ENCODE measurements at places on chromosomes 4 and X.

- no peak for DNase-seq
Observed at GRCh38 chr4:110865611-110866259, 242.9 kb upstream of the PITX2 start.

GRCh38 chrX:117301086-117301485, 815.5 kb downstream of the KLHL13 start:
- DNase-seq = no peak

GRCh38 chrX:153426204-153426603, 14.9 kb downstream of the ZFP92 start:
- no peak for DNase-seq

GRCh38 chr4:72340803-72341431, 228.1 kb downstream of the ADAMTS3 start:
- no peak for DNase-seq

DNA sequence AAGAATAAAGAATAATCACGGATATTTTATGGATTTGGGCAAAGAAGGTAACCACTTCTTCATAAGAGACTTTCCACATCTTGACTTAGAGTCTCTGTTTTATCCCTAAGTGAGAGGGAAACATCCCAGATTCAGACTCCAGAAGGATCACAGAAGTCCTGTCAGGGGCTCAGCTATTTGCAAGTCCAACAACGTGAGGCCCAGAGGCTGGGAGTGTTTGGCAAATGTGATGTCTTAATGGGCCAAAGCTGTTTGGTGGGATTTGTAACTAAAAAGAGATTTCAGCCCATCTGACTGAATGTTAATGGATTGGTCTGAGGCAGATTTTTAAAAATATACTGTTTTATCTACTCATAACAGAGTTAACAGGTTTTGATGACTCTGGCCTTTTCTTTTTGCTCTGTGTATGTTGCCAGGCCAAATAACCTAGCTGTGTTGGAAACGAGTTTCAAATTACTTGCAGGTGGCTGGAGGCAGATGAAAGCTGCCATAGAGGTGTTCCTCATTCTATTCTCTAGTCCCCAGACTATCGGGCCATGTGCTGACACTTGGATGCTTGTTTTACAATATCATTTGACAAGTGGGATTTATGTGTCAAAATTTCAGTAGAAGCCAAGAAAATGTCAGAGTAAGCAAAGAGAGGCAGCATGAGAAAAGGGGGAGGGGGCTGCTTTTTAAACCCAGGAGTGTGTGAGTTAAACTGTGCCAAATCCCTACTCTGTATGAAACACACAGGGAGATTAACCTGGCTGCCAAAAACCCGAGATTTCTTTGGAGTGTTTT, 330.9 kb downstream of the DCHS2 start:
- no peak for DNase-seq

DNA sequence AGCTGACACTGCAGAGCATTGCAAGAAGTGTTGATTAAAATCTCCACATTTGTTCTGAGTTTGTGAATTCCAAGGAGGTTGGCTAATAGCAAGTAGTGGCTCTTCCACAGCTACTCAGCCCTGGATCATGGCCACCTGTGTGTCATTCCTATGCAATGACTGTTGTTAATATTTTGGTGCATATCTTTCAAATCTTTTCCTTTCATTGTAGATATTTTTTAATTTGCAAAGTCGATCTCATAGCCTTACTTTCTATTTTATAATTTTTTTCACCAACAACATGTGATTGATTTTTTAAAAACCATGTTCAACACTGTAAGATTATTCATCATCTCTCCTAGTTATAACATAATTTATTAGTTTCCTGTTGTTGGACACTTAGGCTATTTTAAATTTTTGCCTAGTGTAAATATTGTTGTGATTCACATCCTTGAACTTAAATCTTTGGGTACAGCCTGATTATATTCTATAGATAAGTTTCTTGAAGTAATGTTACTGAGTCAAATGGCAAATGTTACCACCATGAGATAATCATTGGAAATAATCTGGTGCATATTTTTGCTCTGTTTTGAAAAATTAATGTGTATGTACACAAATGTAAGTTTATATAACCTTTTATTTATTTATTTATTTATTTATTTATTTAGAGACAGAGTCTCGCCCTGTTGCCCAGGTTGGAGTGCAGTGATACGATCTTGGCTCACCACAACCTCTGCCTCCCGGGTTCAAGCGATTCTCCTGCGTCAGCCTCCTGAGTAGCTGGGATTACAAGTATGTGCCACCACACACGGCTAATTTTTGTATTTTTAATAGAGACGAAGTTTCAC, 17.1 kb upstream of the ARHGAP10 start:
- DNase-seq = no peak

DNA sequence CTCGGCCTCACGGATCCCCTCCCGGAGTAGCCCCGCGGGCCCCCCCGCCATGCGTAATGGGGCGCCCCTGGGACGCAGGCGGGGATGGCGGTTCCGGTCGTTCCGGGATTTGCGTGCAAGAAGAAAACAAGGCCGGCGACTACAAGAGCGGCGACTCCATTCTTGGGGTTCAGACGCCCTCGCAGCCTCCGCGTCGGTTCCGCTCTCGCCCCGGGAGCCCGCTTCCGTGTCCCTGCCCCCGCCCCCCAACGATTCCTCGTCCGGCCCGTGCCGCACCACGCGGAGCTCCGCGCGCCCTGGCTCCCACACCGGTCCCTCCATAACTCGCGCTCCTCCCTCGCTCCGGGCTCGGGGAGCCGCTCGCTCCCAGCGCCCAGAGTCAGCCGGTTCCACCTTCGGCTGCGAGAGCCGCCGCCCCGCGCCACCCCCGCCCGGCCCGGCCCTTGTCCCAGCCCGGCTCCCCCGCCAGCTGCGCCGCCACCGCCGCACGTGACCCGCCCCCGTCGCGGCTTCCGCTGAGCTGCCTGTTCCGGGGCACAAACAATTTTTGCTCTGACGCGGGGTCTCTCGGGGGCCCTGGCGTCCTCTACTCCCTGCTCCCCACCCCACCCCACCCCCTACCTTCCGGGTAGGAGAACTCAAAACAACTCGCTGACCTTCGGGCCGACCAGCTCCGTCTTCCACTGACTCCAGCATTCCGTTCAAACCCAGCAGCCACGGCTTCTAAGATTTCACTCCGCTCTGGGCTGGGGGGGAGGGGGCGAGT, 78.8 kb upstream of the BCOR start:
- DNase-seq = peak; percentile 88

GRCh38 chr4:80196259-80196921, 913 bp upstream of the PRDM8 start:
- DNase-seq = no peak

GRCh38 chrX:28988246-28988645, 401.0 kb downstream of the IL1RAPL1 start:
- no peak for DNase-seq

DNA sequence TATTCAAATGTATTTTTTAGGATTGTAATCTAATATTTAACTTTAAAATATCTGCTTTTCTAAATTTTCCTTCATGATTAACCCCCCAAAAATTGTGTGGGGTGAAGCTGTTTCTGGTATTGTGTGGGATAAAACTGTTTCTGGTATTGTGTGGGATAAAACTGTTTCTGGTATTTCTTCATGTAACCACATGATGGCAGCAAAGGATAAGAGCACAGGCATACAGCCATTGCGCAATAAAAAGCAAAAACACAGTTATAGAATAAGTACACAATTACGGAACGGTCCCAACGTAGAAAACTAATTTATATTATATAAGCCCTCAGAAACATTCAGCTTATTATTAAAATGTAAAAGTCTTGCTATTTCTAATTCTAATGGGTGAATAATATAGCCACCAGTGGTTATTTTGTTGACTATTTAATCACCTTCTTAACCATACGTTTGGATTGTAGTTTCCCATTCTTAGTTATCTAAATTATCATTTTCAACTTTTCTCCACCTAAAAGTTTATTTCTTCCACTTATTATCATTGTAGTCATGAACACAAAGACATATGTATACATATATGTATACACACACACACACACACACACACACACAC, 333.9 kb upstream of the FSTL5 start:
- DNase-seq = no peak

GRCh38 chrX:148562846-148563245, 62.4 kb downstream of the AFF2 start:
- peak; percentile 11 for DNase-seq

- no peak for DNase-seq
Observed at GRCh38 chr4:70556856-70557255, 35.2 kb upstream of the AMBN start.

GRCh38 chr4:172521248-172521647, 647.4 kb upstream of the GALNT7 start:
- DNase-seq = no peak

- DNase-seq = no peak
Observed at GRCh38 chrX:66915893-66916292, 277.0 kb upstream of the EDA2R start.

- no peak for DNase-seq
Observed at GRCh38 chr4:19987746-19988145, 264.0 kb upstream of the SLIT2 start.

- DNase-seq = no peak
Observed at GRCh38 chr4:48799157-48799556, 19.1 kb upstream of the FRYL start.

- DNase-seq = no peak
Observed at GRCh38 chr4:105719204-105719603, 10.6 kb downstream of the GSTCD start.

DNA sequence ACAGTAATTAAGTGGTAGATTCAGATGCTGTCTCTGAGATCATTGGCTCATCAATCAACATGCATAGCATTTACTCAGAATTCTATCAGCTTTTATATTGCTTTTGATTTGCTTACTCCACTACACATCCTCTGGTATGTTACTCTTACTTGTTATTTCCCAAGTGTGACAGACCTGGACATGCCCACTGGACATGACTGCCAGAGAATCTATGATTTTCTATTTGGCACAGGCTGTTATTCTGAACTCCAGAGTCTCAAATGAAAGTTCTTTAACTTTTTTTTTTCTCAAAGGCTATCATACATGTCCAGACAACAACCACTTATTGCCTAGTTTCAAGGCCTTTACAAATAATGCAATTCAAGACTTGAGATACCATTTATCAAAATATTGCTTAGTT, 116.1 kb upstream of the ARHGAP24 start:
- no peak for DNase-seq

GRCh38 chr4:156414406-156414805, 460.7 kb upstream of the CTSO start:
- no peak for DNase-seq

GRCh38 chr4:3879681-3880614, 113.8 kb downstream of the ADRA2C start:
- DNase-seq = no peak

GRCh38 chr4:2443956-2444740, 24.8 kb upstream of the RNF4 start:
- DNase-seq = no peak

GRCh38 chr4:40865696-40866095, 115.9 kb downstream of the NSUN7 start:
- DNase-seq = no peak

DNA sequence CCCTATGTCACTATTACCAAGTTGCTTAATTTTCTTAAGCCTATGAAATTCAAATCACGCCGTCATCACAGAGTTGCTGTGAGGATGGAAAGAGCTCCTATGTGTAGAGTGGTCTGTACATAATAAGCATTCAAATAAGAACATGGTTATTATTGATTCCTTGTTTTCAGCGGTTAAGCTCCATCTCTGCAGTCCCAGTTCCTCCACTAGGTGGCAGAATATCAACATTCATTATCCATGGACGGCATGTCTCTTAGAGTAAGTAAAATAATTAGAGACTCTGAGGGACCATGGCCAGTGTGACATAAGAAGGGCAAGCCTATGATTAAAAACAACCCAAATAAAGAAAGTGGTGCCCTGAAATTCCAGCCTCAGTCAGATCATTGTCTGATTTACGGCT, 132.5 kb upstream of the NHS start:
- no peak for DNase-seq

GRCh38 chr4:140126261-140126660, 27.7 kb downstream of the MAML3 start:
- DNase-seq = no peak

GRCh38 chr4:140935254-140935653, 179.1 kb upstream of the TBC1D9 start:
- no peak for DNase-seq

GRCh38 chr4:94758700-94759399, 1.1 kb downstream of the BMPR1B start:
- no peak for DNase-seq

GRCh38 chr4:126242679-126243390, 928.1 kb downstream of the FAT4 start:
- no peak for DNase-seq

GRCh38 chrX:155105919-155106318, 34.6 kb downstream of the BRCC3 start:
- no peak for DNase-seq

GRCh38 chr4:108201774-108202173, 33.0 kb upstream of the LEF1 start:
- no peak for DNase-seq

GRCh38 chrX:109914114-109914849, 88.6 kb upstream of the TMEM164 start:
- no peak for DNase-seq

- DNase-seq = no peak
Observed at GRCh38 chrX:21476909-21477308, 102.7 kb downstream of the CNKSR2 start.

DNA sequence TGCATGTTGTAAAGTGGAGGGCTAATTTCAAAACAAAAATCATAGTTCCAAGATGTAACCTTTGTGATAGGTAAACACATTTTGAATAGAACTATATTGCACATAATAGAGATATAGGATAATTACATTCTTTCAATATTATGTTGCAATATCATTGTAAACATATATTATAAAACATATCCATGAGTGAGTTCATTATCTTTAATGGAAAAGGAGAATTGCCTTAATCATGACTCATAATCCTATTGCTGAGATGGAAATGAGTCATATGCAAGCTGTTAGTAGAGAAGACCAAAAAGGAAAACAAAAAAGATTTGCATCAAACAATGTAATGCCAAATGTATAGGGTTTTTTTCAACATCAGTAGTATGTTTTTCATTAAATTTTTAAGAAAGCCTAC, 73.7 kb upstream of the WDR44 start:
- DNase-seq = no peak

All from Right ventricle myocardium inferior (tissue), 1 donor.